Vagina (tissue), 2 donors: ENCODE measurements at places on chromosomes 6 and 20.

DNA sequence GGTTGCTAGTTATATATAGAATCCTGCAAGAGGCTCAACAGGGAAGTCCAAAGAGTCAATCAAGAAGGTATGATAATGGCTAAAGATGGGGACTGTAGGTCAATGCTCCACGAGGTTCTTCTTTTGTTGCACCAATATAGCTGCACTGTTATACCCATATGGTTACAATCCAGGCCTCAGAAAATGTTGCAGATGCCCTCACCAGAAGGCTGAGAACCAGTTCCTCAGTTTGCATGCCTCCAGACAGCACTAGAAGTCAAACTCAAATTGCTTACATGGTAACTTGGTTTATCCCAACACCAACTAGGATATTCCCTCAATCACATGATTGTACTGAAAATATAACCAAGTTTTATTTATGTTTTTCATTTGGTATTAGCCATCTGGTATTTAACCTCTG lies 12.1 kb downstream of the EEF1A1 start:
- no peak for DNase-seq

DNA sequence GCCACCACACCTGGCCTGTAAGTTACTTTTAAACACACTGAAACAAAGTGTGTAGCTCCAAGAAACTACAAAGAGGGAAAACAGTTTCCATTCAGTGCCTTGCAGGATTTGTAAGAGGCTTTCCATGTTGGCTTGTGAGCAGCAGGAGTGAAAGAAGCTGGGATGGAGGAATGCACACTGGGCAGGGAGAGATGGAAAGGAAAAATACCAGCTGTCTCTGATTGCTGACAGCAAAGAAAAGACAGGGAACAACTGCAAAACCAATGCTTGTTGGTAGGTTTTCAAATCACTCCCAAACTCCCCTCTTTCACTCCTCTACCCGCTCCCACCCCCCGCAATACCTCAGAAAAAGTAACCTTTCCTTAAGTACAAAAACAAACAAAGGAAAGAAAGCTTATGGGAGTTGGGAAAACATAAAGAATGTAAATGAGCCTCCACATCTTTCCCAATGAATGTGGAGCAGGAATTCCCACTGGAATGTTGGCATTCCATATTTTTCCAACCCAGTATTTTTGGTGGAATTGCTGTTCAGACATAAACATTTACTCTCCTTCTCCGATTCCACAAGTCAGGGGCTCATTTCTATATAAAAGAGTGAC lies 166.1 kb downstream of the THBS2 start:
- no peak for DNase-seq

GRCh38 chr6:33746036-33746600 lies 587 bp downstream of the IP6K3 start:
- DNase-seq = no peak

- no peak for DNase-seq
These were observed 76.5 kb downstream of the TULP4 start for GRCh38 chr6:158388727-158389126.

DNA sequence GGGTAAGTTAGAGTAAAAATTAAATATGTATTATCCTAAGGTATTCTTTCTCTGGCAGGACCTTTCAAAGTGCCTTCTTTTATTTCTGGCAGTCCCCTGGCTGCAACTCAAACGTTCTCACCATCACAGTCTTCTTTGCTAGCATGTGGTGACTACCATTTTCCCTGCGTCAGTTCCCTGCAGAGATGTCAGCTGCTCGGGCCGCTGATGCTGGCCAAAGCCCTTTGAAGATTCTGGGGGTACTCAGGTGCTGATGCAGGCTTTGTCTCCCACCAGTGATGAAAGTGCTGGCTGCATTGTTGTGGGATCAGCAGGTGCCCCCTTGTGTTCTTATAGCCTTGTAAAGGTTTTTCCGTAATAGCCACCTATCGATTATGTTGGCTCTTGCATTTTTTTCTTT lies 140.1 kb downstream of the BTBD3 start:
- DNase-seq = no peak

DNA sequence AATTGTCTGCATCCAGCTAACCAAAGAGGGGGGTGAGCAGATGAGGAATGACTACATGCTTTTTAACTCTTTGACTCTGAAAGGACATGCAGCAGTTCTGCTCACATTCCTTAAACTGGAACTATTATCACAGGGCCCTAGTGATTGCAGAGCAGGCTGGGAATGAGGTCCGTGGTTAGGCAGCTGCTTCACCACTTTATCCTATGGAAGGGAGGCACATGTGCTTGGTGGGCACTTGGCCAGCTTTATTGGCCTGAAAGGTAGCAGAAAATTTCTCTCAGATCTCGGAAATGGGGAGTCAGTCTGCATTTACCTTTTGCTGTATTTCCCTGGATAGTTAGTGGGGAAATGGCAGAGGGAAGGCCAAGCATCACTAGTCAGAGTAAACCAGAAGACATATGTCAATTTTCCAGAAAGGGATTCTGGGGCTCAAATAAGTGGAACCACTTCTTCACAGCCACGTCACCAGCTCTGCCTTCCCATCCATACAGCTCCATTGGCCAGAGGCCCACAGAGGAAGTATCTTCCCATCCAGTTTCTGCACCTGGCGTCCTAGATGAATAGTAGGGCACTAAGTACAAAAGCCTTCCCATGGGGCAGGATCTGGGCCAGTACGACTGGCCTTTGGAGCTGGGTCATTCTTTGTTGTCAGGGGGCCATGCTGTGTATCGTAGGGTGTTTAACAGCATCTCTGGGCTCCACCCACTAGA lies 444.8 kb downstream of the PTPRT start:
- no peak for DNase-seq

- DNase-seq = no peak
These were observed 3.7 kb downstream of the FBXO5 start for GRCh38 chr6:152979116-152979515.

GRCh38 chr6:149755300-149756260 lies 6.0 kb downstream of the PCMT1 start:
- no peak for DNase-seq

DNA sequence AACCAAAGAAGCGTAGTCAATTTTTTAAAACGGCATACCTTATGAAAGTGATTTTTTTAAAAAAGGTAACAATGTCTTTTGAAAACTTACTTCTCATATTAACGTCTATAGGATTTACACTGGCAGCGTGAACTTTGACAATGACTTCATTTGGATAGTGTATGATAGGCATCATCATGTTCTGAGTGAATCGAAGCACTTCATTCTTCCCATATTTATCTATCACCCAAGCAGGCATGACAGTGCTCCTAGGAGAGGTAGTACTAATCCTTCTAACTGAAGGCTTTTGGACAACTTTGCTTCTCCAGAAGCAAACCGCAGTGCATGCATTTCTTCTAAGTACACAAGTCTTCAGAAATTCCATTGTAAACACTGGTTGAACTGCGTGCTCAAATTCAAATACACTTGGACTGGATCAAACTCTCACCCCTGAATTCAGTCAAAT lies 618 bp downstream of the RTN4IP1 start:
- no peak for DNase-seq

DNA sequence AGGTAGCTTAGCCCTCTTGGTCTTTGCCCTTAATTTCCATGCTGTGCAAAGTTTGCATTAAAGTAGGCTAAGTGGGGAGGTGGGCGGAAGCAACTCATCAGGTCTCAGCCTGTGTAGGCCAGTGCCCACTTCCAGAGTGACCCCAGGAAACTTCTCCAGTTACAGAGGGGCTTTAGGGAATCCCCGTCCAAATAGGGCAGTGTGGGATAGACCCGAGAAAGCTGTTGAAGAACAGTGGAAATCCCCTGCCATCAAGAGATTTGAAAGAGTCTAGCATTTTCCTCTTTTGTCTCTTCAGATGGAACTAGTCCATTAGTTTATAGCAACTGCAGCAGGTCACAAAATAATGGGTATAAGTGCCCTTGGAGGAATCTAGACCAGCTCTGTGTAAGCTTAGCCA lies 20.2 kb downstream of the SF3B5 start:
- no peak for DNase-seq

GRCh38 chr6:54315656-54316055 lies 7.4 kb downstream of the TINAG start:
- DNase-seq = no peak

DNA sequence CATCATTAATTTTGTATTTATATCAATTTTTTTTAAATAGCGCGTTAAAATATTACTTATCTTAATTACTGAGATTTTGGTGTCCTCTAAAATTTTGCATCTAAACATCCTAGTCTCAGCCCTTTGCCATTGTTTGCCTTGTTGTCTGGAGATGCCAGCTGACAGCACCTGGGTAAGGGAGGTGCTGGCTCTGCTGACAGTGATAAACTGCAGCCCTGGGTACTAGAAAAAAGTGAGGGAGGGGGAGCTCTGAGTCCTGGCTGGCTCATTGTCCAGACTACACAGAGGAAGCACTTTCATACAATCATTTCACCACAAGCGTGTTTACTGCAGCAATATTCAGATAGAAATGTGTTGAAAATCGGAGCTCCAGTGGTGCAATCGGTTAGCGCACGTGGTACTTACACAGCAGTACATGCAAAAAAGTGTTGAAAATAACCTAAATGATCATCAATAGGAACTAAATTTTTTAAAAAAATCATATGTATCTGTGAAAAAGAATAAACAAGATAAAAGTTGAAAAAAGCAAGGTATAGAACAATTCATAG lies 18.5 kb upstream of the UBR2 start:
- DNase-seq = no peak
